ENCODE measurements at places on chromosomes 7 and 10.
A peak's percentile ranks its signal among the peaks of the same experiment; 100 is the strongest.

- no peak for DNase-seq
These were observed 1292.0 kb downstream of the XPNPEP1 start for GRCh38 chr10:108631332-108631731.

- DNase-seq = peak; percentile 71
These were observed 88.3 kb upstream of the CYP26C1 start for GRCh38 chr10:92972066-92972870.

- no peak for DNase-seq
These were observed 52.1 kb upstream of the ZNF438 start for GRCh38 chr10:31083765-31084184.

DNA sequence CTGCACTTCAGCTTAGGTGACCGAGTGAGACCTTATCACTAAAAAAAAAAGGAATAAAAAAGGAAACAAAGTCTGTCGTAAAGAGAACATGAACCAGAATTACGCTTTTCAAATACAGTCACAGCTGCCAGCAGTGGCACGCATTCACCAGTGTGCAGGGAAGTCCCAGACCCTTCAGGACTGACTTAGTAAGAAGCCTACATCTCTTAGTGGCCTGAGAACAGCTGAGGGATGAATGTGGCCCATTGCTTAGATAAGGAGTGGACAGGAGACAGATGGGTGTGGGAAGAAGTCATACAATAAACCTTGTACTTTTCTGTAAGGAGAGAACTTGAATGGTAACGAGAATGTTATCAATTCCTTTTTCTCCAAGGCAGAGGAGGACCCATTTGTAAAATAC, 178.5 kb downstream of the JCAD start:
- no peak for DNase-seq

GRCh38 chr7:47954231-47954911, 6.1 kb upstream of the PKD1L1 start:
- DNase-seq = no peak

DNA sequence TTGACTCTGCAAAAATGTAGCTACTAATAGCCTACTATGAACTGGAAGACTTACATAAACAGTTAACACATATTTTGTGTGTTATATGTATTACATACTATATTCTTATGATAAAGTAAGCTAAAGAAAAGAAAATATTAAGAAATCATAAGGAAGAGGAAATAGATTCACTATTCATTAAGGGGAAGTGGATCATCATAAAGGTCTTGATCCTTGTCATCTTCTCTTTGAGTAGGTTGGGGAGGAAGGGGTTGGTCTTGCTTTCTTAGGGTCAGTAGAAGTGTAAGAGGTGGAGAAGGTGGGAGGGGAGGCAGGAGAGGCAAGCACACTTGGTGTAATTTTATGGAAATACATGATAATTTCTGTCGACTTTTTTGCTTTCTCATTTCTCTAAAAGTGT, 81.3 kb downstream of the NAMPT start:
- no peak for DNase-seq

- no peak for DNase-seq
These were observed 27.4 kb upstream of the DIP2C start for GRCh38 chr10:716821-717220.

DNA sequence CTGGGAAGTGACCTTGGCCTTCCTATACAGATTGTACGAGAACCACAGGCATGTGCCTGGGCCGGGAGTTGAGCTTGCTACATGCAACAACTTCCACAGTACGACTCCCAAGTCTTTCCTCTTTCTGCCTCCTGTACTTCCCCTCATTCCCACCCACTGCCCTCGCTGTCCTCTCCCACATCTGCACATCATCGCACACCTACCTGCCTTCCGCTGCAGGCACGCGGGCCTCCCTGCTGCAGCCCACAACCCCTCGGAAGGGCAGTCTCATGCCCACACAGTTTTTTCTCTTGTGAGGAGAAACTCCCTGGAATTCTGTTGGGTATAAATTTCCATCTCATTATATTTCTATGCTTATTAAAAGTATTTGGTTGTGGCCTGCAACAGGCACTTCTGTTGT, 117.2 kb downstream of the ACTR3B start:
- no peak for DNase-seq

- DNase-seq = no peak
These were observed 200.3 kb downstream of the SFMBT2 start for GRCh38 chr10:7210516-7210915.

DNA sequence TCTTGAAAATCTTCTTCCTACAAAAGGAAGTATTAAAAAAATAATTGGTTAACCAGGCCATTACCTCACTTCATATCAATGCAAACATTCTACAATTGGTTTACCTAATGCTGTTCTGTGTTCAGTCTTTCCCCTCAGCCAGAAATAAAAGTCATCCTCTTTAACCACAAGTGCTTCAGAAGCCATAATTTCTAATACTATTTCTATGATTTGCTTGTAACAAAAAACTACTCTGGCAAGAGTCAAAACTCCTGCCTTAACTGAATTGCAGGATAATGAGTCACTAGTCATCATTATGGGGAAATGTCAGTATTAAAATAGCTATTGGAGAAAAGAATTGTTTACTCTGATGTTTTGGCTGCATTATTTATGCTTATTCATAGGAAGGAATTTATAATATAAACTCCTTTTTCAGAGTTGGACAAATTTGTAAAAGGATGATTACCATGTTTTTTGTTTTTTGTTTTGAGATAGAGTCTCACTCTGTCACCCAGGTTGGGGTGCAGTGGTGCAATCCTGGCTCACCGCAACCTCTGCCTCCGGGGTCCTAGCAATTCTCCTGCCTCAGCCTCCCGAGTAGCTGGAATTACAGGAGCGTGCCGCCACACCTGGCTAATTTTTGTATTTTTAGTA, 55.5 kb upstream of the ODAD2 start:
- peak; percentile 92 for DNase-seq

DNA sequence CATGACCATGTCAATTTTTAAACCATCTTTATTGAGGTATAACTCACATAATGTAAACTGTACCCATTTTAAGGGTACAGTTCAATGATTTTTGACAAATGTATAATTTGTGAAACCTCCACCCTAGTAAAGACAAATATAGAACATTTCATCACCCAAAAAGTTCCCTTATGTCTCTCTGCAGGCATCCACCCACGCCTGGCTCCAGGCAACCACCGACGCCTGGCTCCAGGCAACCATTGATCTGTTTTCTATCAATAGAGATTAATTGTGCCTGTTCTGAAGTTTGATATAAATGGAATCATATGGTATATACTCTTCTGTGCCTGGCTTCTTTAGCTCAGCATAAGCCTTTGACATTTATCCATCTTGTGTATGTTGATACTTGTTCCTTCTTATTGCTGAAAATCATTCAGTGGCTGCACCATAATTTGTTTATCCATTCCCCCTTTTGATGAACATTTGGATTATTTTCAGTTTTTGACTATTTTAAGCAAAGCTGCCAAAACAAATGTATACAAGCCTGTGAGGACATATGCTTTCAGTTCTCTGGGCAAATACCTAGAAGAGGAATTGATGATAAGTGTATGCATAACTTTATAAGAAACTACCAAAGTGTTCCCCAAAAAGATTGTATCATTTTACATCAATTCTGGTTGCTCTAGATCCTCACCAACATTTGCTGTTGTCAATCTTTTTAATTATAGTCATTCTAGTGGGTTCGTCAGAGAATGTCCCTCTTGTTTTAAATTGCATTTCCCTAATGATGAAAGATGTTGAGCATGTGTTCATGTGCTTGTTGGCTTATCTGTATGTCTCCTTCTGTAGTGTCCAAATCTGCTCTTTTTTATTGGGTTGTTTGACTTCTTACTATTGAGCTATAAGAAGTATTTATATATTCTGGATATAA, 55.7 kb upstream of the HECTD2 start:
- DNase-seq = no peak

Measured in AG04449 (cell line).